T-helper 2 cell (primary cell): ENCODE measurements at places on chromosomes 7 and 10.
A peak's percentile ranks its signal among the peaks of the same experiment; 100 is the strongest.

GRCh38 chr7:4195660-4196059 is 486.4 kb upstream of the FOXK1 start:
- no peak for DNase-seq

- no peak for DNase-seq
These were observed 78.6 kb downstream of the LCOR start for GRCh38 chr10:96910488-96911395.

- peak; percentile 36 for DNase-seq
These were observed 56.8 kb upstream of the DGKI start for GRCh38 chr7:137903382-137904169.

DNA sequence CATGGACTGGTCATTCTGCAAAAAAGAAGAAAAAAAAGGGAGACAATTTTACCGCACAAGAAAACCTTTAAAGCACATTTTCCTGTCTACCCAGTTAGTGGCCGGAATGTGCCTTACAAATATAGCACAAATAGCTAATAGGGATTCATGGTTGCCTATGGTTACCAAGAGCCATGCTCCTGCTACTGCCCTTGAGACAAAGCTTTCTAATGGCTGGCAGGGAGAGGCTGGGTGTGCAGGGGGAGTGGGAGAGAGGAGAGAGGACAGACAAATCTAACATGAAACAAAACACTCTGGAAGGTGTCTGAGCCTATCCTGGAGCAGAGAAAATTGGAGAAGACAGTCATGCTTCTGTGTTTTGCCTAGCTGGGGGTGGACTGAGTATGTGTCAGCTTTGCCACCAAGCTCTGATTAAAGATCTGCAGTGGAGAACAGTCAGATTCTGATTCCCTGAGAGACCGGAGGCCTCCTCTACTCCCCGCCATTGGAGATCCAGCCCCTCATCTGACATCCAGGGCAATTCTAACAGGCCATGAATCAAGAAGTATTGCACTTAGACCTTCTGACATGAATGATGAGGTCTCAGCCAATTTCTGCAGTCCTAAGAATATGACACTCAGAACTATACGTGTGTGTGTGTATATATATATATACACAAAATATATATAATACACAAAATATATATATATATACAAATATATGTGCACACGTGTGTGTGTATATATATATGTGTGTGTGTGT is 80.2 kb downstream of the PRTFDC1 start:
- DNase-seq, result no peak

DNA sequence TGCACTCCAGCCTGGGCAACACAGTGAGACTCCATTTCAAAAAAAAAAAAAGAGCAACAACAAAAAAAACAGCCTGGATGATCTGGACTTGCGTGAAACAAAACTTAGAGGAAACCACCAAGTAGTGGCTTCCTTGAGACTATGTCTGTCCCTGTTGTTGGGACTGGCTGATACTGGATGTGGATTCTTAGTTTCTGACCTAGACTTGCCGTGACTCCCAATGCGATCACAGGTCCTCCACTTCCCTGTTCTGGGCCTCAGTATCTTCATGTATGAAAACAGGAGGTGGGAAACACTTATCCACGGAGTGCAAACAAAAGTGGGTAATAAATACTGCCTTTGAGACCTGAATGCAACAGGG is 125.7 kb downstream of the PRPF18 start:
- DNase-seq, result no peak

DNA sequence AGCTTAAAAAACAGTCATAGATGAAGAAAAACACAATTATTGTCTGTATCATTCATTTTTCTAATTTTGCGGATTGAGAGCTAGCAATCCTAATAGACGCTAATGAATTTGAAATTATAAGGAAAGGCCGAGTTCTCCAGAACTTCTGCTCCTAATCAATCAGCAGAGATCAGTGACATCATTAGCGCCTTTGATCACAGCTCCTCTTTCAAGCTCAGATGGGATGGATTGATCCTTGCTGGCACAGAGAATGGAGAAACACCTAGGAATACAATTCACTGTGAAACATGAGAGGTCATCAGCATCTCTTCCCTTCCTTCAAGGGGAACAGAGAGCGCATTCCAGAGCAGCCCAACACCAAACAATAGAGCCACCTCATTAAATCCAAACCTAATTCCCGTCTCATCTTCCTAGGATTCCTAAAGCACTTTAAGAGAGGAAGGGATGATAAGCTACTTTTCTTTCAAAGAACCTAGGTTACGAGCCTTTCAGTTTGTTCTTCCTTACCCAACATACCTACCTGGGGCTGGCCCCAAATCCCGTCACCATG is 24.4 kb downstream of the GLI3 start:
- DNase-seq, result no peak

- no peak for DNase-seq
These were observed 24.3 kb downstream of the FBXW4 start for GRCh38 chr10:101670635-101671034.

DNA sequence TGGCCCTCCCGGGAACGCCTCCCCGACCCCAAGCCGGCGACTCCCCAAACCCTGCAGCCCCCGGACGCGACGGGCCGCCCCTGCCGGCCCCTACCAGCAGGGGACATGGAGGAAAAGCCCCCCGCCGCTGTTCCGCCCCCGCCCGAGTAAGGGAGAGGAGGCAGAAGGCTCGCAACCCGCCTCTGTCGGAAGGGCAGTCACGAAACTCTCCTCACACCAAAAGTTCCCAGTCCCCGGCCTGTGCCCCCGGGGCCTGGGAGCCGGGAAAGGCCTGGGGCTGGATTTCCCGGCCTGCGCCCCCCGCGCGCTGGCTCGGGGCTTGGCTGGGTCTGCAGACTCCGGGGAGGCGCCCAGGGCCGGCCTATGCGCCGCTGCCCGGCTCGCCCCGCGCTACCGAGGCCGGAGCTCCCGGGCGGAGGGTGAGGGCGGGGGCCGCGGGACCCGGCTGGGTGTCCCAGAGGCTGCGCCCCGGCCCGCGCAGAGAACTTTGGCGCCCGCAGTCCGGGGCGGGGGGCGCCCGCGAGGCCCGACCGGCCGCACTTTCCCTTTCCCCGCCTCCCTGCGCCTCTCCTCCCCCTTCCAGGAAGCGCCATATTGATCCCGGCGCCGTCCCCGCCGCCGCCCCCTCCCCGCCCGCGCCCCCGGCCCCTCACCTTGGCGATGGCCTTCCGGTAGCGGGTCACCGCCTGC is 728 bp downstream of the PARD3 start:
- no peak for DNase-seq

- DNase-seq, result no peak
These were observed 32.8 kb downstream of the MRPS33 start for GRCh38 chr7:140981951-140982350.

DNA sequence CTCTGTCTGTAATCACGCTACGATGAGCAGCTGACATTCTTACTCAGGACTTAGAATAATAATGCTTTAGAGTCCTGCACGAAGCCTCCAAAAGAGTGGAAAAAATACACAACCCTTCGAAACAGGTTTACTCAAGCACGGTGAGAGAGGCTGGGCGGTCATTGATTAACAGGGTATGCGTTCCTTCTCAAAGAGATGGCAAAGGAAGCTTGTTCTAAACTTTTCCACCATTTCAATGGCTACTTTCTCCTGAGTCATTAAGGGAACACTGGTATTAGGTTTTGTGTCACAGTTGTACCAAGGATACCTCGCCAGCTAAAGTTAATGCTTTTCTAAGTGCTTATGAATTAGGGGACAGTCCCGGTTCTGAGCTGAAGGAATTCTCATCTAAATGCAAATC is 141.9 kb upstream of the RHEB start:
- no peak for DNase-seq

GRCh38 chr7:29122081-29122480 is 24.3 kb downstream of the CPVL start:
- DNase-seq, result no peak

- no peak for DNase-seq
These were observed at the start of gene ETV1 for GRCh38 chr7:13989126-13989948. TSS of gene ETV1 (minus strand) at chr7:13989666. CDS start at chr7:13989052, 614 bp downstream.

- no peak for DNase-seq
These were observed 3.3 kb downstream of the PLEKHS1 start for GRCh38 chr10:113754768-113755167.

- DNase-seq, result peak; percentile 30
These were observed 24.9 kb downstream of the NRBF2 start for GRCh38 chr10:63157845-63158624.

GRCh38 chr7:107564553-107565298 is 955 bp downstream of the DUS4L start:
- DNase-seq, result no peak

GRCh38 chr10:58515291-58515941 is 2.7 kb downstream of the BICC1 start:
- DNase-seq, result no peak

- DNase-seq, result no peak
These were observed 685.7 kb upstream of the IGFBP3 start for GRCh38 chr7:46606761-46607160.

- DNase-seq, result no peak
These were observed 27.3 kb upstream of the MRC1 start for GRCh38 chr10:17781856-17782255.

- peak; percentile 25 for DNase-seq
These were observed 41.8 kb upstream of the TSPAN13 start for GRCh38 chr7:16711730-16712129.

DNA sequence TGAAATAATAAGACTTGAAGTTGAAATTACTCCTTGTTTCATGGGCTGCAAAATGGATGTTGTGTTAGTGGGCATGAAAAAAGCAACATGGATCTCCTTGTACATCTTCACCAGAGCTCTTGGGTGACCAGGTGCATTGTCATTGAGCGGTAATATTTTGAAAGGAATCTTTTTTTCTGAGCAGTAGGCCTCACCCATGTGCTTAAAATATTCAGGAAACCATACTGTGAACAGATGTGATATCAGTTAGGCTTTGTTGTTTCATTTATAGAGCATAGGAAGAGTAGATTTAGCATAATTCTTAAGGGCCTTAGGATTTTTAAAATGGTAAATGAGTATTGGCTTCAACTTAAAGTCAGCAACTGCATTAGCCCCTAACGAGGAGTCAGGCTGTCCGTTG is 15.3 kb downstream of the STAG3 start:
- no peak for DNase-seq
